G401 (cell line): ENCODE measurements at places on chromosomes 1 and 21.

DNA sequence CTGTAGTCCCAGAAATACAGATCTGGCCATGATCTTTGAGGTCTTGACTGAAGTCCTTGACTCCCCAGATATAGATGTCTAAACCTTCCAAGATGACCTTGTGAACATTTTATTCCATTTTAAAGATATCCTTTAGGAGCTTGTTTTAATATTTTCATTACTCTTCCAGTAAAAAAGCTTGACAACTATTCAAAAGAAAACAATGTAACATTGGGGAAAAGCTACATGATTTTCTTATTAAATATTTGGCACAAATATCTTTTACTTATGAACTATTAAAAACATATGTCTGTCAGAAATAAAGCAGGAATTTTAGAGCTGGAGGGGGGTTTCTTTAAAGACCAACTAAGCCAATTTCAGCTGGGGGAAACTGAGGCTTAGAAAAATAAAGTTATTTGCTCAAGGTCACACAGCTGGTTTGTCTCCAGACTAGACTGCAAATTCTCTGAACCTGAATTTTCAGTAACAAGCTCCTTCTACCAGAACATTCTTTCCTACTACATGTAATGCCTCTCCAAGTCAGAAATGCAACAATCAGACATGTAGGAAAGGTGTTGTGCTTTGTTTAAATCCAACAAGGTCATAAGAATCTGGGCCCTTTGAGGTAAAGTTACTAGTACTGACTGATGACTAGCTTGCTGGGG, 67.0 kb upstream of the PTCH2 start:
- no peak for DNase-seq

- no peak for DNase-seq
Observed at GRCh38 chr1:187999973-188000372, 1171.2 kb downstream of the PLA2G4A start.

- no peak for DNase-seq
Observed at GRCh38 chr1:179200586-179200985, 28.9 kb downstream of the ABL2 start.

DNA sequence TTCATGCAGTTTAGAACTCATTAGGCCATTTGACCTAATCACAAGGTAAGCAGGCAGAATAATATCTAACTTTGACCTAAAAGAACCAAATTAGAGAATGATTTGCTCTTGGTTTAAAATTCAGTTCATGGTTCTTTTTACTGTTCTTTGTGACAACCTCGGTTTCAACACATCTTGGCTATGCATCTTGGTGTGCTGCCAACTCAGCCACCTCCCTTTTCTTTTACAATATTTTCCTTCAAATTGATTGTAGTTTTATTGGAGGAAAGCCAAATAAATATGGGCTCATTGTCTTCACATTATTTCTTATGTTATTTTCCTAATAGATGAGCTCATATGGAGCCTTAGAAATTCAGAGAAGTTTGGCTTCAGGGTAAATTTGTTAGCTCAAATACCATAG, 338.3 kb downstream of the SIPA1L2 start:
- no peak for DNase-seq

- no peak for DNase-seq
Observed at GRCh38 chr21:45866551-45866950, 115.0 kb upstream of the COL6A1 start.

DNA sequence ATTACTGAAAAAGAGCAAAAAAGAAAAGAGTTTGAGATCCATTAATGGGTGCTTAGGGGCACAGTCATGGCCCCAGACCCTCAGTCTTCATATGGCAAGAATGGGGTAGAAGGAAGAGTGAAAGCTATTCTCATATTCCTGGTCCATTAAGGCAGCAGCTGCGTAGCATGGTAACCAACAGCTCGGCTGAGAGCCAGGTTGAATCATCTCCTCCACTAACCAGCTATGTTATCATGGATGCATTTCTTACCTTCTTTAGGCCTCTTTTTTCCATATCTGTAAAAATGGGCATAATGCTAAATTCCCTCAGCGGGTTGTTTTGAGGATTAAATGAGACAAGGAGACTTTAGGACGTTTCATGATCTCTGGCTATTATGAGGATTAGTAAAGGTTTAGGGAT, 15.0 kb upstream of the SARS1 start:
- no peak for DNase-seq

- no peak for DNase-seq
Observed at GRCh38 chr1:183198463-183198862, 12.4 kb downstream of the LAMC2 start.

DNA sequence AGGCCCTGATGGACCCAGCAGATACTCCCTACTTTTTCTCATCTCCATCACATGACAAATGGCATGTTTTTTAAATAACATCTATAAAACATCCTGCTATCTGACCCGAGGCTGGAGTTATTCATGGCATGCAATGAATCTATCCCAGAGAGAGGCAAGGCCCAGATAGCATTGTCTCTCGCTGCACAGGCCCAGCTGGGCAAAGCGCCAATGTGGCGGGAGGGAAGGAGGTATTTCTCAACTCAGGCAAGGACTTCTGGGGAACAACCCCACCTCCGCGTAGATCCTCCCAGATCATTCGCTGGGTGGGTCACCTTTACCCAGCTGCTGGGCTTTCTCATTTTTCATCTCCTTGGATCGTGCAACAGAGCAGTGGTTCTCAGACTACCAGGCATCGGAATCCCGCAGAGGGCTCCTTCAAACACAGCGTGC, 59.8 kb downstream of the ERG start:
- no peak for DNase-seq

DNA sequence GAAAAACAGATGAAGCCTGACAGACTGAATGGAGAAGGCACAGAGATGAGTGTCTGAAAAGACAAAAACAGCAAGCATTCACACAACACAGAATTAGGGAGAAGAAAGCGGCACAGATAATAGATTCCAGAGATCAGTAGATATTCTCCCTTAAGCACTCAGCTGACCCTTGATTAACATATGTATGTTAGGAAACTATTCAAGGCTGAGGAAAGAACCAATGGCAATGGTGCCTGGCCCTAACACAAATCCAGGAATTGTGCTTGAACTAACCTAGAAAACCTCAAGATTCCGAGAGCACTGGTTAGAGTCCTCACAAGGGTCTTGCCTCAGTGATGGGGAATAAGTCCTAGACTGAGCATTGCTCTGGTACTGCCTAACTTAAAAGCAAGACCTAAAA, 30.9 kb downstream of the KCNT2 start:
- DNase-seq = no peak

DNA sequence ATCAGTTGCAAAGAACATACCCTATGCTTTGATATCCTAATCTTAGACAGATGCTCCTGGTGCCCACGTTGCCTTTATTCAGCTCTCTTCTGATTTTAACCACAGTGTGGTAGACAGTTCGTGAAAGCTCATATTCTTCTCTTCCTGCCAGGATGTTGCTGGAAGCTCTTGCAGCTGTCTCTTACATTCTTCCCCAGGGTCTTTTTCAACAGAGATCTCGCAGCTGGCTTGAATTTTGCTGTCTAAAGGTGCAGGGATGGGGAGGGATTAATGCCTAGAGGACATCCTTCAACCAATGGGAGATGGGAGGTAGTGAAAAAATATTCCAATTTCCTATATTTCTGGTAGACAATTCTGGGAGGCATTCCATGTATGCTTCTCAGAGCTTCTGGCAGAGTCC, 150.0 kb upstream of the APP start:
- DNase-seq = no peak

DNA sequence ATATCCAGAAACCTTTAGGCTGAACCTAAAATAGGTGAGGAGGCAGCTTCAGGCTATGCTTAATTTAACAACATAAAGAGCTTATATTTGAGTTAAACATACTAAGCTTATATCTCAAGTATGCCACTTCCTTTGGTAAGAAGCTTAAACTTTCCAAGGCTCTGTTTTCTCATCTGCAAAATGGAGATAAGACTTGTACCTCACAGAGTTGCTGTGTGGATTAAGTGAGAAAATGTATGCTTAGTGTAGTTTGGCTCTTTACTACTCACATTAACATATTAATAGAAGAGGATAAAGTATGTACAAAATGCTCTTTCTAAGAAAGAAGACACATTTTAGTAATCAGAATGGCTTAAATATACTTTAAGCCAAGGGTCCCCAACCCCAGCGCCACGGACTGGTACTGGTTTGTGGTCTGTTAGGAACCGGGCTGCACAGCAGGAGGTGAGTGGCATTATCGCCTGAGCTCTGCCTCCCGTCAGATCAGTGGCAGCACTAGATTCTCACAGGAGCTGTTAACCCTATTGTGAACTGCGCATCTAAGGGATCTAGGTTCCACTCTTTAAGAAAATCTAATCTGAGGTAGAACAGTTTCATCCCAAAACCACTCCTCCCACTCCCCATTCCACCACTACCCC, 77.2 kb downstream of the HS2ST1 start:
- no peak for DNase-seq

DNA sequence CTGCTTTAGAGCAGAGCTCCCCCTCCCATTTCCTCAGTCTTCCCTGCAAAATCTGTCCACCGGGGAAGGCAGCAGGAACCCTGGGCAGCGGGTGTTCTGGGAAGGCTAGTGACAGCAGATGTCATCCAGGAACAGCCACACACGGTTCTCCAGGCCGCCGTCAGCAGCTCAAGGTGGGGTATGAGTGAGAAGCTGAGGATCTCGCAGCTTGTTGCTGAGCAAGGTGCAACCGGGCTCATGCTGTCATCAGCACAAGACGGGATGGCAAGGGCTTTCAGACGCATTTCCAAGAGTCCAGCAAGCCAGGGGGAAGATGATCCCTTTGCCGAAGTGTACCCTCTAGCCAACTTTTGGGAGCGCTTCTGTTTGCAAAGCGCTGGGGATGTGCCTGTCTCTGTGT, 23.0 kb upstream of the SPSB1 start:
- DNase-seq = peak; percentile 84

DNA sequence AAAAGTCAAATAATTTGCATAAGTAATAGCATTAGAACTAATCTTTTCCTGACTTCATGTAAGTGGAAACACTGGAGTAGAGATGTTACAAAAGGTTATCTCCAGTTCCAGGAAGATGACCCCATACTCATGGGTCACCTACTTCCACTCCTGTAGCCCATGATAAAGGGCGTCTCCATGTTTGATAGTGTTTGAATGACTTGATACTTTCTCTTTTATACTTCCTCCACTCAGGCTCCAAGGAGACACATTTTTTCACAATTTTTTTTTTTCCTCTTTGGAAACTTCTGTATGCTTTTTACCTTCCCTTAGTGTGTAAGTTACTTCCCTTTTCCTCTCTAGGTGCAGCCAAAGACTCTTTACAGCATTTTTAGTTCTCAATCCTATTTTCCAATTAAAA, 382.1 kb upstream of the B3GALT2 start:
- no peak for DNase-seq

GRCh38 chr1:117284399-117285215, 73.9 kb upstream of the VTCN1 start:
- DNase-seq = peak; percentile 72

GRCh38 chr1:245605480-245606156, 450.8 kb downstream of the KIF26B start:
- DNase-seq = peak; percentile 73

- DNase-seq = no peak
Observed at GRCh38 chr1:227170361-227171166, 147.7 kb downstream of the CDC42BPA start.

GRCh38 chr1:115726161-115726560, 42.4 kb downstream of the CASQ2 start:
- DNase-seq = no peak

DNA sequence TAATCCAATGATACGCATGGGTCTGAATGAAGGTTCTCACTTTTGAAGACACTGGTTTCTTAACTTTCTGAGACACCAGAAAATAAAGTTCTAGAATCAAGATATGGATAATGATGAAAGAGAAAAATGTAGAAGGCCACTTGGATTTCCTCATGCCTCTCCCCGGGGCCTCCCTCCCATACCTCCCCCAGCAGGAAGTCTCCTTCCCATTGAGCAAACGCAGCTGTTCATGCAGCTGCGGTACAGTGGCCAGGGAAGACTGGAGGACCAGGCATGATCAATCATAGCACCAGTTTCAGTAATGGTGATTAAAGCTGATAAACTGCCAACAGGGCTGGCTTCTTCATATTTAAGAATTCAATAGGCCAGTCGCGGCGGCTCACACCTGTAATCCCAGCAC, 10.9 kb upstream of the UBR4 start:
- no peak for DNase-seq

DNA sequence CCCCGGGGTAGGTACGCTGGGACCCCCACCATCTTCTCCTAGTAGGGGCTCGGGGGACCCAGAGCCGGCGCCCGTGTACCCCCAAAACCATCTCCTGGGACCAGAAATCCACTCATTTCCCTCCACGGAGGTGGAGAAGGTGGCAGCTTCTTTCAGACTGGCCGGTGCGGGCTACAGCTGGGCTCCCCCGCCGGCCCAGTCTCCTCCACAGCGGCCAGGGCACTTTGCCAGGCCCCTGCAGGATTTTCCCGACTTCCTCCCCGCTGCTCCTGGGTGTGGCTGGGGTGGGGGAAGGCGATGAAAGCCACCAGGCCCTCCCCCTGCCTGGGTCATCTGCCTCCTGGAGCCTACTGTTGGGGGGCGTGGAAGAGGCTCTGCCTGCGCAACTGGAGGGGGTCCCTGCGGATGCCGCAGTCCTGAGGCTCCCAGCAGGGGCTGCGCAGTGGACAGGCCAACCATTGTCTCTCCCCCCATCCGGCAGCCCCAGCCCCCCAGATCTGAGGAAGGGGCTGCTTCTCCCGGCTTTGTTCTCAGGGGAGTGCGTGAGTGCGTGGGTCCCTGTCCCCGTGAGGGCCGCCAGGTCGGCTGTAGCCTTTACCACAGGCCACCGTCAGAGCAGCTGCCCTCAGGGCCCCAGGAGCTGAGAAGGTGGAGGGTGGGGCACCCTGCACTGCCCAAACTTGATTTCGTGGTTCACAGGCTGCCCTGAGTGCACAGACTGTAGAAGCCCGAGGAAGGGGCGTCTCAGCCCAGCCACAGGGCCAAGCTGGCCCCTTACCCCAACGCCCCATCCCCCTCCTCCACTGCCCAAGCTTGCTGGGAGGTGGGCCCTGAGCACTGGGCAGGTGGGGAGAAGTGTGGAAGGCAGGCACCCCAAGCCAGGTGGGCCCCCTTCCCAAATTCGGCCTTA, 1.3 kb downstream of the AGRN start:
- DNase-seq = no peak

- DNase-seq = peak; percentile 95
Observed at GRCh38 chr1:84301004-84301784, at the start of gene SAMD13. Gene SAMD13 (plus strand): TSS chr1:84301708. CDS start chr1:84303235, 1,527 bp downstream.
